Mucosa of gallbladder (tissue), 1 donor: ENCODE measurements at places on chromosomes 16 and 17. TPM values are rescaled to one million over a fixed set of nuclear protein-coding genes. Genes with fewer than 3 reads are reported as not detected.

Gene HSDL1
- 16.3 TPM for total RNA-seq

Gene KRTAP4-1
- total RNA-seq: not detected

Gene ACSM2A
- 0.26 TPM for total RNA-seq

Gene ZNF423
- total RNA-seq: 11.0 TPM

DNA sequence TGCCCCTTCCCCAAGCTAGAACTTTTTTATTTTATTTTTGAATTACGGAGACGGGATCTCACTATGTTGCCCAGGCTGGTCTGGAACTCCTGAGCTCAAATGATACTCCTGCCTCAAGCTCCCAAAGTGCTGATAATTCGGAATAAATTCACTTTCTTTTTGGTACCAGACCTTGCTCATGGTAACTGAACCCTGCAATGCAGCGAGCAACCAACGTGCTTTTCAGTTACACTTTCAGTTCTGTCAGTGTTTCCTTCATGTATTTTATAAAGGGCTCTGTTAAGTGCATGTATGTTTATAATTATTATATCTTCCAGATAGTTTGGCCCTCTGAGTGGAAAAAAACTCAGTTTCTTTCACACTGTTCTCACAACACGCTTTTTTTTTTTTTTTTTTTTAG is 13.9 kb downstream of the C16orf96 start:
- no peak for DNase-seq

DNA sequence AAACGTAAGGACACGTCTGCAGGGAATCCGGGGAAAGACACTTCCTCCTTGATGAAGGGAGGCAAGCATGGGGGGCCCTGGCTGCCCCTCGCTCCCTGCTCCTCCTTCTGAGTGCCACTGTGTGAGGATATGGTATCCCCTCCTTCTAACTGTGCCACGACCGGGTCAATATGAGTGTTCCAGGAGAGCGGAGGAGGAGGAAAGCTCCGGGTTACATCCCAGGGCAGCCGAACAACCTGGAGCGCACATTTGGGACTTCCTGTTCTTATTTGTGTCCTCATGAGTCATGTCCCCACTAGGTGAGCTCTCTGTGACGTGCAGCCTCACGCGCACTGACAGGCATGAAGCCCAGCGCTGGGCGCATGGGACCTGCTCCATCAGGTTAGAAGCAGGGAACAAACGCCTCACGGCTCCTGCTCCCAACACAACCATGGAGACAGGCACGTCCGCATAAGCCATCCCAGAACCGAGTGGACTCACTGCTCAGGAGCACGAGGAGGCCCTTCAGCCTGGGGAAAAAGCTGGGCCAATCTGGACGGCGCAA is 92.9 kb upstream of the DNAH17 start:
- DNase-seq: no peak

DNA sequence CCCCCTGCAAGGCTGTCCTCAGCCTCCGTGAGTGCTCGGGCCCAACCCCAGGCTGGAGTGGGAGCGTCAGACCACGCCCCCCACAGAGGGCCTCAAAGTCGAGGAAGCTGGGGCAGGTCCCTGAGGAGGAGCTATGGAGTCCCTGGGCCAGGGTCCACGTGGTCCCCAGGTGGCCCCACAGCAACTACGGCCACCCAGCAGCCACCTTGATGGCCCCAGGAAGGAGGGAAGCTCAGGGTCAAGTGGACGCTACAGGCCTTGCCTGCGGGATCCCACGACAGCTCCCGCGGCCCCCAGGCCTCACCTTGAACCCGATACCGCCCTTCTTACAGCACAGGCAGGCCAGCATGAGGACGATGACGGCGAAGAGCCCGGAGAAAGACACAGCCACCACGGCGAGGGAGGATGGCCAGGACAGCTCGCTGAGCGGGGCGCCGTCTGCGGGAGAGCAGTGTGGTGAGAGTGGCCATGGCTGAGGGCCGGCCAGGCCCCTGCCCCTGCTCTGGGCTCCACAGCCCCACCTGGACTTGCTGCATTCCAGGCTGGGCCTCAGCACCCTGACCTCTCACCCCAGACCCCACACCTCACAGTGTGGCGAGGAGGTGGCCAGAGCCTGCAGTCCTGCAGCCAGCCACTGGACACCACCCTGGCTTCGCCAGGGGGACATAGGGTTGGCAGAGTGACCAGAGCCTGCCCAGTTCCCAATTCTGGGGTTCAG is 31.1 kb upstream of the PVALEF start:
- no peak for DNase-seq

GRCh38 chr17:13537871-13538643 is 63.7 kb downstream of the HS3ST3A1 start:
- no peak for DNase-seq

- no peak for DNase-seq
Observed at GRCh38 chr17:70886648-70887047, 717.3 kb downstream of the KCNJ2 start.

- no peak for DNase-seq
Observed at GRCh38 chr17:17403899-17404576, 72.8 kb upstream of the MED9 start.
